ENCODE measurements at places on chromosomes 11 and 22.

GRCh38 chr22:23691748-23692423, 1.1 kb downstream of the RGL4 start:
- no peak for DNase-seq
- no peaks in the 10 kb centered on the region for H3K27me3 ChIP-seq
- peaks cover 12% of the 10 kb centered on the region for H3K36me3 ChIP-seq
- H3K27ac ChIP-seq, result no peak overlapping the region
- peaks cover 21% of the 10 kb centered on the region for H3K4me1 ChIP-seq

- no peaks in the 10 kb centered on the region for H3K4me1 ChIP-seq
- H3K27ac ChIP-seq, result no peak overlapping the region
- no peak for DNase-seq
These were observed 62.5 kb upstream of the SORL1 start for GRCh38 chr11:121389651-121390050.

GRCh38 chr11:124950601-124951330, 3.2 kb upstream of the CCDC15 start:
- peak overlapping the region; percentile 65 for H3K4me3 ChIP-seq
- no peaks in the 10 kb centered on the region for H3K27me3 ChIP-seq
- DNase-seq, result peak; percentile 48
- H3K36me3 ChIP-seq, result no peaks in the 10 kb centered on the region
- H3K27ac ChIP-seq, result peak overlapping the region; percentile 7

- H3K4me3 ChIP-seq, result no peak overlapping the region
- H3K27me3 ChIP-seq, result no peaks in the 10 kb centered on the region
- H3K36me3 ChIP-seq, result no peaks in the 10 kb centered on the region
- DNase-seq, result no peak
- H3K27ac ChIP-seq, result no peak overlapping the region
These were observed 172.6 kb downstream of the LARGE1 start for GRCh38 chr22:33747576-33748180.

DNA sequence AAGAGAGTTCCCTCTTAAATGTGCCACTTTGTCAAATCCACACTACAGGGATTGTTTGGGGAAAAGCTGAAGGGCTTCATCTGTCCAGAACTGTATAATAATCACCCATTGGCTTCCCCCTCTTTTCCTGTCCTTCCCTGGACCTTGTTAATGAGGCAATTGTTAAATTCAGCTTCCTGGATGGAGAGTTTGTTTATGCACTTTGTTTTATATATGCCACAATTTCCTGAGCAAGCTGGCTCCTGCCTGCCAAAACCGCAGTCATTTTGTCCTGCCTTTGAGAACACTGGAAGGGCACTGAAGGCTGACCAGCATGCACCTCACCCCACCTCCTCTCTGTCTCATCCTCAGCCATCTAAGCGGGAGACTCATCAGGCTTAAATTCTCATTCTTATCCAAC, 86.2 kb downstream of the MSANTD4 start:
- no peaks in the 10 kb centered on the region for H3K36me3 ChIP-seq
- H3K27ac ChIP-seq, result no peak overlapping the region
- H3K27me3 ChIP-seq, result no peaks in the 10 kb centered on the region
- H3K4me3 ChIP-seq, result no peak overlapping the region
- H3K4me1 ChIP-seq, result no peaks in the 10 kb centered on the region

DNA sequence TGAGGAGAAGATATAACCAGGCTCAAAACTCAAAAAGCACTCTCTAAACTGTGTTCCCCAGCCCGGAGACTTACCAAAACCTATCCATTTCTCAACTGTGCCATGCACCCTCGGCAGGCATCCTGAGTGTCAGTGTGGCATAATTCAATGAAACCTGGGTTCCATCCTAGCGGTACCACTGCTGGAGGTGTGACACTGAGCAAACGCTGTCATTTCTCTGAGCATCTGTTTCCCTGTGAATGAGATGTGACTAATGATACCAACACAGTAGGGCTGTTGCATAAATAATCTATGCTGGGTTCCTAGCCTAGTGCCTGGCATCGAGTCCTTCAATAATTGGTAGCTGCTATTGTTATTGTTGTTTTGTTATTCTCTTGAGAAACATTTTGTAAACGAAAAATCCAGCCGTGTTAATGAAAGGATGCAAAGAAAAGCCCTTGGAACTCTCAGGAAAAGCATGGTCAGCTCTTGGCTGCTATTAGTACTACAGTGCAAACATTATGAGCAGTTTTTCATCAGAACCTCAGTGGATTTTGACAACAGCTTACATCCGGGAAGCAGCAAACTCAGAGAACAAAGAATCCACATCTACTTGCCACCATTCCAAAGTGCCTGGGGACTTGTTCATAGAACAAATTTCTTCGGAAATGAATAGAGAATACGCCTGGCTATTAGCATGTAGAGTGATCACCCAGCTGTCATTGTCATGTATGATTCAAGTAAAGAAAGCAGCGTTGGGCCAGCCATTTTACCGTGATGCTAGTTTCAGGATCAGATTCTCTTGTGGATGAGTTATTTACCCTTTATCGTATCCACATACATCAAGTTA, 53.7 kb downstream of the TECTA start:
- H3K4me1 ChIP-seq, result no peaks in the 10 kb centered on the region
- no peak for DNase-seq
- H3K27ac ChIP-seq, result no peak overlapping the region
- H3K4me3 ChIP-seq, result no peak overlapping the region
- H3K27me3 ChIP-seq, result no peaks in the 10 kb centered on the region

GRCh38 chr11:27592098-27592780, 85.7 kb upstream of the LIN7C start:
- DNase-seq, result no peak
- H3K36me3 ChIP-seq, result no peaks in the 10 kb centered on the region
- no peak overlapping the region for H3K4me3 ChIP-seq
- no peaks in the 10 kb centered on the region for H3K27me3 ChIP-seq
